SK-MEL-5 (cell line): ENCODE measurements at places on chromosomes 7 and 10.

- DNase-seq: no peak
Measured at GRCh38 chr7:45897042-45897690, 8.9 kb downstream of the IGFBP1 start.

- no peak for DNase-seq
Measured at GRCh38 chr7:128697302-128697905, 25.3 kb downstream of the GARIN1A start.

DNA sequence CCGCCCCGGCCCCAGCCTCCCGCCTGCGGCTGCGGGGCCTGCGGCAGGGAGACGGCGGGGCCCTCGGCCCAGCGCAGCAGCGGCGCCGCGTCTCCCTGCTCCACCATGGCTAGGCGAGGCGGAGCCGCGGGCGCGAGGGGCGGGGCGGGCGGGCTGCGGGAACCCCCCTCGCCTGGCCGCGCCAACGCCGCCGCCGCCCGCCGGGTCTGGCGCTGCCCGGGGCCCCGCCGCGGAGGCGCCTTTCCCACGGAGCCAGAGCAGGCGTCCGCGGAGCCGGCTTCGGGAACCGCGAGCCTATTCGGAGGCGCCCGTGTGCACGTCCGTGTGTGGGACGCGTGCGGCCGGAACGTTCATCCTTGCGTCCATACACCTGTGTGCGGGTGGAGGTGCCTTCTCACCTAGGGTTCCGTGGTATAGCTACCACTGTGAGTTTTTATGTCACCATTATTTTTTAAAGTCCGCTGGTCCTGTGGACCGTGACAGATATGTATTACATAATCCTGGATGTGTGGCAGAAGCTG lies at the start of gene DENND11:
Gene DENND11 (minus strand): TSS at position 120 of the 521 bp plus-strand sequence. CDS start 13 bp downstream, at position 107.
- DNase-seq: peak; percentile 42

- no peak for DNase-seq
Measured at GRCh38 chr10:77461636-77462296, 175.8 kb downstream of the KCNMA1 start.

DNA sequence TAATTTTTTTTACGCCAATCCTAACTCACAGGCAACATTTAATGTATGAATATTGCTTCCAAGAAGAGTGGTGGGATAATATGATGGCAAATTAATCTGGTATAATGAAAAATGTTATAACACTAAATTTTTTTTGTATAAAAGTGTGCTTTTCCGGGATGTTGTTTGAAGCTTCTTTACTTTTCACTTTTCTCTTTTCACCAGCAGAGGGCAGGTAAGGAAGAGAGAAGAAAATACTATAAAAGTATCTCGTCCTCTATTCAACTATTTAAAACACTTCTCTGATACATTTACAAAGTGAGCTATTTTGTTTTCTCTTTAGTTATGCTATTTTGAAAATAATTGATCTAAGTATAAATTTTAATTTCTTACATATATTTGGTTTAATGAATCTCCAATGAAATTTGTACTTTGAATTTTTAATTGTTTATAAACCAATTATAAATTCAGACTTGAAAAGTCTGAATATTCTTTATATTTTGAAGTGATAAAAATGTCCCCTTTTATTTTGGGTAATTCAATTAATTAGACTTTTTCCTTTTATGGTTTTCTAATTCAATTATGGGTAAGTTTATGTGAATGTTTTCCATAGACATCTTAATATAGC lies 20.7 kb upstream of the CFTR start:
- DNase-seq: peak; percentile 71

DNA sequence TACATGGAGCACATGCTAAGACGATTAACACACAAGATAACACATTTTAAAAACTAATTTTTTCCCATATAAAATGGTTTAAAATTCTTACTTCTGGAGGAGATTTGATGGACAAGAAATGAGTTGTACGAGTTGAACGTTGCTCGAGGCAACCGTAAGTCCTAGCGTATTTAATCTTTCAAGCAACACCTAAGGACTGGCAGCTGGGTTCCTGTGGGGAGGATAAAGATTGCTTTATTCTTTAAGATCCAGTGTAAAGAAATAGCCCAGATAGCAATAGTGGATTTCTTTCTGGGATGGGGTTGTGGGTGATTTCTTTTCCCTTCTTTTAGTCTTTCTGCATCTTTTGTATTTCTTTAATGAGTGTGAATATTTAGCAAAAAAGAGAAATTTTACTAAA lies 9.8 kb downstream of the TBXAS1 start:
- no peak for DNase-seq

DNA sequence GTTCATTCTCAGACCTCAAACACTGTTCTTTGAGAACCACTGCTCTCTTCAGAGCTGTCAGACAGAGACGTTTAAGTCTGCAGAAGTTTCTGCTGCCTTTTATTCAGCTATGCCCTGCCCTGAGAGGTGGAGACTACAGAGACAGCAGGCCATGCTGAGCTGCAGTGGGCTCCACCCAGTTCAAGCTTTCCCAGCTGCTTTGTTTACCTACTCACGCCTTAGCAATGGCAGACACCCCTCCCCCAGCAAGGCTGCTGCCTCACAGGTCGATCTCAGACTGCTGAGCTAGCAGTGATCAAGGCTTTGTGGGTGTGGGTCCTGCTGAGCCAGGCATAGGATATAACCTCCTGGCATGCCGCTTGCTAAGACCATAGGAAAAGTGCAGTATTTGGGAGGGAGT lies 80.5 kb upstream of the CYP2C9 start:
- DNase-seq: no peak

DNA sequence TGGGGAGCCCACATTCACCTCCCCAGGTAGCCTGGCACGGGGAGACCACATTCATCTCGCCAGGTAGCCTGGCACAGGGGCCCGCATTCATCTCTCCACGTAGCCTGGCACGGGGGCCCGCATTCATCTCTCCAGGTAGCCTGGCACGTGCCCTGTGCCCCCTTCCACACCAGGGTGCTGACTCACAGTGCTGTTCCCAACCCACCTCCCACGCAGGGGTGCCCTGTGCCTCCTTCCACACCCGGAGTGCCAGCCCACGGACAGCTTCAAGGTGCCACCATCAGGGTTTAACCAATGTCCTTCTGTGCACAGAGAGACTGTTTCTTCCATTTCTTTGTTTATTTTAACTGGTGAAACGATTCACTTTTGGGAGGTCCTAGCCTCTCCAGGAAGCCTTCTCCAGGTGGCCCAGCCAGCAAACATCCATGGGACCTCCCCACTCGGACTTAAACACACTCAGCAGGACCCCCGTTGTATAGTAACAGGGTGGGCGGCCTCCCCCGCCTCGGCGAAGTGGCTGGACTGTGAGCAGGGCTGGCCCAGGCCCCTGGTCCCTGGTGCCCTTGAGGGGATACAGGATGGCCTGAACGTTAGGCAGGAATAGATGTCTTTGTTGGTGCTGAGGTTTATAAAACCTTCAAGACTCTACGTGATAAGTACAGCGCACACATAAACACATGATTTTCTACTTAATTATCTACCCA lies 41.1 kb upstream of the FOXL3 start:
- no peak for DNase-seq

DNA sequence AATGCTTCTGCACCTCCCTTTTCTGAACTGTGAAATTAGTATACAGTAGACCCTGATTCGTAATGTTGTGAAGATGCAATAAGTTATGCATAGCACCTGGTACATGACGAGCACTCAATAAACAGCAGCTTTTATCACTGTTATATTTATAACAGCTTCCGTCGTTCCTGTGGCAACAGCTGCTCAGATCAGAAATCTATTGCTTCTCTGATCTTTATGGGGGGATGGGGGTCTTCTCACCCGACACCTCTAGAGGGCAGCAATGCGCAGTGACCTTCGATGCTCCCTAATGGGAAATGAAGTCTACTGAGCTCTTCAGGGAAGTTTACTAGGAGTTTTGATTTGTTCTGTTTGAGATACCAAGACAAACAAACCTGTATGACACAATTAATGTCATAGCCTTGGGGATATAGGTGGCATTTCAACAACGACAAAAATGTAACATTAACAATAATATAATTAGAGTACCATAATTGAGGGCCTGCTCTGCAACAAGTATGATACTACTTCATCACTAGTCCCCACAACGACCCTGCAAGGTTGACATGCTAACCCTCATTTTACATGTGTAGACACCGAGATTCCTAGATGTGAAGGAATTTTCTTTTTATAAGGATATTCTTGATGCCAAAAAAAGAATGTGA lies 289.6 kb downstream of the SFMBT2 start:
- DNase-seq: peak; percentile 71

DNA sequence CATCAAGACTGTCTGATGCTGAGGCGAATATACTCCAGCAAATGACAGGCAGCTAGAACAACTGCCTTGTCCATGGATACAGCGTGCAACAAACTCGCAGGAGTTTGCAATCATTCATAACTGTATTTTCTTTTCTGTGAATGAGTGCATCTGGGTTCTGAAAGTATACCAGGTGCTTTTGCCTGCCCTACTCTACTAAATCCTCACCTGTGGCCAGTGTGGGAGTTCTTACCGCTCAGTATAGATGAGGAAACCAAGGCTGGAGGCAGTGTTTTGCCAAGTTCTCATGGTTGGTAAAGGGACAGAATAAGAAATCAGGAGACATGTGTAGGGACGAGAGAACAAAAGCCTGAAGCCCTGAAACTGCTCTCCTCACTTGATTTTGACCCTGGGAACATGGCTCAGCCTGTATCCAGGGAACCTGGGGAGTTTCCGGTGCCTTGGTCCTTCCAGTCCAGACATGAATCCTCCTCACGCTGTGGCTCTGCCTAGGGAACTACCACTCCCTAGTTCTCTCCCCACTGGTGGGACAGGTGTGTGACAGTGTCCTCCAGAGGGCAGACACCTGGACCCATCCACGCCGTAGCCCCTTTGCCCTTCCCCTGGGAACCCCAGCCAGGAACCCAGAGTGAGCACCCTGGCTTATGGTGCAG lies 142.0 kb downstream of the CDH23 start:
- no peak for DNase-seq

- DNase-seq: no peak
Measured at GRCh38 chr7:17159500-17160037, 138.9 kb upstream of the AHR start.

DNA sequence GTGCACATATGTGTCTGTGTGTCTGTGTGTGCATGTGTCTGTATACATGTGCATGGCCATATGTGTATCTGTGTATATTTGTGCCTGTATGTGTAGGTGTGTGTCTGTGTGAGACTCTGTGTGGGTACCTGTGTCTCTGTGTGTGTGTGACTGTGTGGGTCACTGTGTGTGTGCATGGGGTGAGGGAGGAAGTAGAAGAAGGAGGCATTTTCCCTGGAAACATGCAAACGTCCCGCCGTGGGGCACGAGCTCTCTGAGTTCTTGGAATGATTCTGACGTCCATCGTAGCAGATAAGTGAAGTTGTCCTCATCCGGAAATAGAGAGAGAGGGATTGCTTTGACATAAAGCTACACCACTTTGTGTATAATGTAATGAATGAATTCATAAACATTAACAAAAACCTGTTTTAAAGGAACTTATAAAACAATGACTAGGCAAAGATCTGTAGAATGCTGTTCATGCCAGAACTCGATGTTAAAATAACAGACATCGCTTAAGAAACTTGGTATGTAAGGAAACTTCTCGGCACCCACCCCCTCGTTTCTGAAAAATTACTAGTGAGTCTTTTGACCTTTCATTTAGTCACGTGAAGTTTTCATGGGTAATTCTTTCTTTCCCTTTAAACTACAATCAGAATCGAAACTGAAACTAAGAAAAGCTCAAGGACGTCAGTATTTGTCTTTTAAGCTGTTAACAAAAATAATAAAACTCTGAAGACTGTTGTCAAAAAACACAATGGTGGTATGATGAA lies 43.6 kb upstream of the KLF6 start:
- peak; percentile 56 for DNase-seq

DNA sequence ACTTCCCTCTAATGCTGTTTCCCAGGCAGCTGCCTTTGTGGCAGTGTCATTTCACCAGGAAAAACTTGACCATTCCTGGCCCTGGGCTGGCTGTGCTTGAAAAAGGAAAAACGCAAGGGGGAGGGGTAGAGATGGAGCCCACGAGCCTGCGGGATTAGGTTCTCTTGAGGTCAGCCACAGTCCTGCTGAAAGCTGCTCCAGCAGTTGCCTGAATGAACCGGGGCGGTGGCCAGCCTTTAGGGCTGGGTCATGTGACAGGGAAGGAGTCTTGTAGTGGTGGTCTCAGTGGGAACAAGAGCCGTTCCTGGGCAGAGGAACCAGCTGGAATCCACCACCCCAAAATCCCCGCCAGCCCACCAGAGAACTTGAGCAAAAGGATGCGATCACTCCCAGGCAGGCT lies 51.2 kb upstream of the LRRC4 start:
- DNase-seq: no peak

GRCh38 chr7:57328963-57329362 lies 121.0 kb upstream of the ZNF716 start:
- no peak for DNase-seq

DNA sequence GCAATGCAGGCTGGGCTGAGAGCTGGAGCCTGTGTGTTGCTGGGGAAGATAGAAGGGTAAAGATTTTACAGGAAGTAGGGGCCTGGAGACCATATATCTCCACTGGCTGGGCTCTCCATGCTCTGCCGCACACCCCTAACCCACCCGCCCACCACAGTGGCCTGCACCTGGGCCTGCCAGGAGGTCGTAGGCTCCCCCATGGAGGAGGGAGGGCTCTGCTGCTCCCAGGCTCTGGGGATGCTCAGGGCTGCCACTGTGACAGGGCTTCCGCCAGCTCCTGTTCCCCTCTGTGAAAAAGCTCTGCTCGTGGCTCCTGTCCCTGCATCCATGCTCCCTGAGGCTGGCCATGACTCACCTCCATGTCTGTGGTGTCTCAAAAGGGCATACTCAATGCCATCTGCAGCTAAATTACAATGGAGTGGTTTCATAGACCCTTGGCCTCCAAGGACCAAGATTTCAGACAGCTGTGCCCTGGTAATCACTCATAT lies 106.0 kb downstream of the CXCL12 start:
- peak; percentile 11 for DNase-seq

DNA sequence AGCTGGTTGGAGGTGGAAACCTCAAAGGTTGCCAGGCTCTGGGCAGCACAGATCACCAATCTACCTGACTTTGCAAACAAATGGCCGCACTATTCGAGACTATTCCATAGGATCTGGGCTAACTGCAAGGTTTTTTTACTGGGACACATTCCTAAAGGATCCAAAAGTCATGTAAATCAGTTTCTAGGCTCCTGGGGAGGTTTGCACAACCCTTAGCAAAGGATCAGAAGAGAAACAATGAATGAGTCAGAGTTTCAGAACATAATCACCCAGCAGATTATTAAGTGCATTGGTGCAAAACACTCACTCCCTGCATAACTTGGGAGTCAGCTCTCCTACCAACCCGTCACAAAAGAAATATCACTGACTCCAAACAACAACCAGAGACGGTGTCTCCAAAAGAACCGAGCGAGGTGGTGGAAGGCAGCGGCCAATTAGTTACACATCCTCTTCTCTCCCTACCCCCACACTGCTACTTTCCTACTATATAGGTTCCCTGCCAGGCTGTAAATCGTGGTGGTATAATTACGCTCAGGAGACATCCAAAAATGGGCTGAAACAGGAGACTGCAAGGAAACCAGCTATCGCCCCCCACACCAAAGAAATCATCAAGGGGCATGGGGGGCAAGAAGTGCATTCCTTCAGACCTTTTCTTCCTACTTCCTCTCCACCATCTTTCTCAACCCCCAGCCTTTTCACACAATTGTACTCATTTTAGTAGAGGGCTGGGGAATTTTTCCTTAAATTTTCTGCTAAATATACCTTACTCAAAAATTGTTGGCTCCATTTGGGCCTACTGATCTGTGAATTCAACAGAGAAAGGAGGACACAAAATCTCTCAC lies 3.2 kb downstream of the UBE2H start:
- peak; percentile 63 for DNase-seq
